ENCODE measurements at places on chromosomes 3 and 15. TPM values are rescaled to one million over a fixed set of nuclear protein-coding genes. Genes with fewer than 3 reads are reported as not detected.

- no peak for DNase-seq
Measured at GRCh38 chr3:45048244-45048643, 22.1 kb downstream of the CLEC3B start.

DNA sequence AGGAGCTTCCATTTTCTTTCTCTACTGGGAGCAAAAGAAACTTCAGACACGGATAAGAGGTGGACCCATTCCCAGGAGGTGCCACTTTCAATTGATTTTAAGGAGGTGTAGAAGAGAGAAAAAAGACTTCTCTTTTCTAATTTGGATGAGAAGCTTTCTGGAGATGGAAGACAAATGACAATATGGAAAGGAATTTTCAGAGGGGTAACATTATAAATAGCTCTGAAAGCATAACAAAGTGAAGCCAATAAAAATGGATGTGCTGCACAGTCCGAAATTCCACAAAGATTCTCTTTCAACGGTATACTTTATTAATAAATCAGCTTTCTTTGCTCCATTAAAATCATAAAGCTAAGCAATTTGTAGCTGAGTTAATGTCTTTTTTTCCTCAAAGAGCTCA lies 607.2 kb upstream of the MDFIC2 start:
- no peak for DNase-seq

- peak; percentile 7 for DNase-seq
Measured at GRCh38 chr3:114155370-114155821, 23.5 kb downstream of the DRD3 start.

DNA sequence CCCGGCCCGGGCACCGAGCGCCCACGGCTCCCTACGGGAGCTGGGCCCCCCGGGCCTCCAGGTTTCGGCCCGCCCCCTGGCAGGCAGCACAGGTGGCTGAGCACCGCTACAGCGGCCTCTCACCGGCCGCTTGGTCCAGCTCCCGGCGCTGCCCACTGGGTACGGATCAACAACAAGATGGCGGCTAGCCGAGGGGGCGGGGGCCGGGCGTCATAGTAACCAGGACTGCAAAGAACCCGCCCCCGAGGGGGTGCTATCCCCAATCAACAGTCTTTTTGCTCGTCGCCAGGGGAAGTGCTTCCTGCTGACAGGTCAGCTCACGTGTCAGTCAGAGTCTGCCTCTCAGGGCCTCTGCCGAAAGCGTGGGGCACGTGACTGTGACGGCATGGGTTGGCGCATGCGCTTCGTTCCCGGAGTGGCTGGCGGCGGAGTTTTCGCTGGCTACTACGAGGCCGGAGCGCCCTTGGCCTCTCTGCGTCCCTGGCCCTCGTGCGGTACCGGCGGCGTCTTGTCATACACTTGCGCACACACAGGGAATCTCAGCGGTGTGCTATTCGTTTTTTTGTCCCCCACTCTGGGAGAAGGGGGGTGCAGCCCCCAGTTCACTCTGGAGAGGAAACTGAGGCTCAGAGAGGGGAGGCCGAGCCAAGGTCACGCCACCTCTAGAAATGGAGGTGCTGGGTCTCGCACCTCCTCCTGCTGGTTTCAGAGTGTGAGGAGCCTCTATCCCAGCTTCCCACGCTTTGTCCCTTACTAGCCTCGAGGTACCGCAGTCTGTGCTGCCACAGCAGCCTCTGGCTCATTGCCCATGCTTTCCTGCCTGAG lies at the start of gene IP6K1:
Gene IP6K1 (minus strand): TSS at position 186 of the 825 bp plus-strand sequence. CDS start 38,502 bp downstream, outside the sequence.
- DNase-seq: peak; percentile 98

DNA sequence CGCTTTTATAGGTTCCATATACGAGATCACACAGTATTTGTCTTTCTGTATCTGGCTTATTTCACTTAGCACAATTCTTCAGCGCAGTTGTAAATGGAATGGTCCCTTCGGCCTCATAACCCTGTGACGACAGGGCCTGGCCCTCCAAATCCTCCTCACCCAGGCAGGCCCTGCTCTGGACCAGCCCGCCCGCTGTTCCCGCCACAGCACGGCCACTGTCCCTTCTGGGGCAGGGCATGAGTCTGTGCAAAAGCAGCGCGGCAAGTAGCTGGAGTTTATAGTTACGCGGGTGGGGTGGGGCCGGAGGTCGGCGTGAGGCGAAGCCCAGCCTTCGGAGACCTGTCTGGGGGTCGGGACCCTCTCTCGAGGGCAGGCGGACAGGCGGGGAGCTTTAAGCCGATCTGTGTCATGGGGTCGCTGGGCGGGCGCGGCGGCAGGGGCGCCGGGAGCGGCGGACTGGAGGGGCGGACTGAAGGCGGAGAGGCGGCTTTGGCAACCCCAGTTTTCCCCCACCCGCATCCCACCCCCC lies 543 bp downstream of the ARPIN start:
- peak; percentile 50 for DNase-seq

GRCh38 chr15:90585863-90586262 lies 56.1 kb downstream of the CRTC3 start:
- peak; percentile 26 for DNase-seq

Gene GOLGA6L26
- not detected for total RNA-seq

Gene ACOX2
- total RNA-seq: 2.0 TPM

Gene SAXO2
- not detected for total RNA-seq

All from Caki2 (cell line).